ENCODE measurements at places on chromosomes 13 and 19.

DNA sequence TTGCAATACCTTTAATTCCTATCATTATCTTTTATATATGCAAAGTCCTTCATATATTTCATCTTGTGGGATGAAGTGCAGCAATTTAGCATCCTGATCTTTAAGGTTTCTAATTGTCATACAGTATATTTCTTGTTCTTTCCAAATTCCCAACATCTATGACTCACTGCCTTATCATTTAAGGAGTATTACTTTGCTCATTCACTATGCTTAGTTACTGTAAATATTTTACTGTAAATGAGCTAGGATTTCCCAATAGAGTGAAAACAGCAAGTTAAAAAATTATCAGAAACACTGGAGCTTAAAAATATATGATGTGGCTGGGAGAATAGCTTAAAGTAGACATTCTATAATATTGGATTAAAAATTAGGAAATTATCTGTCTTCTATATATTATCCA, 69.9 kb downstream of the SLITRK6 start:
- DNase-seq = no peak

- DNase-seq = no peak
Observed at GRCh38 chr19:54506079-54506478, 3.4 kb downstream of the LAIR2 start.

DNA sequence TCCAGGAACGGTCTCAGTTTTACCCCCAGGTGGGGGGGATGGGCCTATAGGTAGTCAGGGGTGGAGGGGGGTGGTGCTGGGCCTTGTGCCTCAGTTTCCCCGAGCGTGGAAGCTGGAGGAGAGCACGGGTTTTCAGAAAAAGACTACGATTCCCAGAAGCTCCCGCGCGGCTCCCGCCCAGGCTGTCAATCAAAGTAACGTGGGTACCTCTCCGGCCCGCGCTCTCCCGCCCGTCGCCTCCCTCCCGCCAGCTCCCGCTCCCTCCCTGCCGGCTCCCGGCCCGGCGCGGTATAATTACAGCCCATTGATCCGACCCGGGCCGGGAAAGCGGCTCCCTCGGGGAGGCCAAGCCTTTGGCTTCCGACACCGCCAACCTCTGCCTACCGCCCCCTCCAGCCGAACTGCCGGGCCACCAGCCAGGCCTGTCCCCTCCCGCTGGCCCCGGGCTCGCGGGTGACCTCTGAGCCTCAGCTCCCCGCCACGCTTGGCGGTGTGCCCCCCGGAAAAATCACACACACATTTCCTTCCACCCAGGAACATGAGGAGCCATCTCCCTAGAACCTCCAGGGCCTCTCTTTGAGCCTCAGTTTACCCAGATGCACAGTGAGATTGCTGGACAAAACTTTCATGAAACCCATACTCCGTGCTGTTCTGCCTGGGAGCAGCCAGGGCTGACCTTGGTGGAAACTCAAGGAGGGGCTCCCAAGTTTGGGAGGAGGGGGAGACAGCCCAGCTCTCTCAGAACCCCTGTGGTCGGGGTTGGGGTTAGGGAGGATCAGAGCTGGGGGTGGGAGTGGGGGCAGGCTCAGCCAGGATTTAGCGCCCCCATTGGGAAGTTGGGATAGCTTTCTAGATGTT, 7.3 kb upstream of the TLE2 start:
- DNase-seq = peak; percentile 71

- DNase-seq = no peak
Observed at GRCh38 chr19:35932291-35932936, 3.8 kb upstream of the LRFN3 start.

GRCh38 chr19:21848706-21849105, 12.7 kb upstream of the ZNF43 start:
- no peak for DNase-seq

DNA sequence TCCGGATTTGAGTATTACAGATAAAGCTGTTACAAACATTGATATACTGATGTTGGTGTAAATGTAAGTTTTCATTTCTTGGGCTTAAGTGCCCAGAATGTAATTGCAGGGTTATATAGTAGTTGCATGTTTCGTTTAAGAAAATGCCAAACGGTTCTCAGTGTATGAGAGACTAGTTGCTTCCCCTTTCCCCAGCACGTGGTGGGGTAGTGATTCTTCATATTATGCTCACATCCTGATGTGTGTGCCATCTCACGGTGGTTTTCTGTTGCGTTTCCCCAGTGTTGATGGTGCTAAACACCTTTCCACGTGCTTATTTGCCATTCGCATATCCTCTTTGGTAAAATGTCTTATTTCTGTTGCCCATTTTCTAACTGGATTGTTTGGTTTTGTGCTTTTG, 34.7 kb upstream of the F7 start:
- no peak for DNase-seq

GRCh38 chr19:48907671-48908070, 7.6 kb downstream of the NUCB1 start:
- DNase-seq = no peak

GRCh38 chr13:31093145-31093885, 68.4 kb downstream of the HSPH1 start:
- no peak for DNase-seq

GRCh38 chr19:13127051-13127450, 9.0 kb downstream of the NACC1 start:
- no peak for DNase-seq

DNA sequence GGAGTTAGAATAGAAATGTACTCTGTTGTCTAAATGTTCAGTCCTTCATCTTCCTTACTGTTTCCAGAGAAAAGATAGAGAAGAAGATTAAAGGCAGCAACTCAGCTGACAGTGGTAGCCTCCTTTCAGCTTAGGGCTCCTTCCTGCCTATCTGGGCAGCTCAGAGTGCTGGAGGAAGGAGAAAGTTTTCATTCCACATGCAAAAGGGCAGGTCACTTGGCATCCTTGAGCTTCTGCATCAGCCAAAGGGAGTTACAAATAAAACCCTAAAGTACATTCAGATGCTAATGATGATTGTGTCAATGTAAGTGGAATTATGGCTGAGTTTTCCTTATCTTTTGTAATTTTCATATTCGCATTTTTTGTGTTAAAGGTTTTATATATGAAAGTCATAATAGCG, 58.9 kb downstream of the ESD start:
- no peak for DNase-seq

DNA sequence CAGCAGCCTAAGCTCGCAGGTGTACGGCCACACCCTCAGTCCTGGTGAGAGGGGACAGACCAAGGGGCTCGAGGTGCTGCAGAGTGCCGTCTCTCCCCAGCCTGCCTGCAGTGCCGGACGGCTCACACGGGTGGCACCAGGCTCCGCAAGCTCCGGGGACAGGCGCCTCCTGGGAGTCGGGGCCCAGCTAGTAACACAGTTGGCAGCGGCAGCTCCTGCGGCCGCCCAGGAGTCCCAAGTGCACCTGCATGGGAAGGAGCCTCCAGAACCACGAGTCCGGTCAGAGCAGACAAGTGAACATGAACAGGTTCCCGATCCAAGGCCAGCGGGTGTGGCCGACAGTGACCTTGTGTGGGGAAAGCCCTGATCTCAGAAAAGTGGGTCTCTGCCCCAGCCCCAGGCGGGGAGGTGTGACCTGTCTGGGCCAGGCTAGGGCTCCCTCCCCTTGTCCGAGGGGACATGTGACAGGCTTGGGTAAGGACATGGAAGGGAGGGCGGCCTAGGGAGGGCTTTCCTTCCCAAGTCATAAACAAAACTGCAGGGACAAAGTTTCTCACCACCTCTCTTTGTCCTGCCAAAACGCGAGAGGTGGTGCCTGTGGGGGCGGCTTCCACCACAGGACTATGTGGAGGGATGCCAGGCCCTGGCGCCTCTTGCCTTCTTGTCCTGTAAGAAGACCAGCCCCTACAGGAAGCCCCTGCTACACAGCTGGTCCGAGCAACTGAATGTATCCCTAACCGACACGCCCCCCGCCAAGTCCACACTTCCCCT, 46.5 kb downstream of the MLLT1 start:
- peak; percentile 50 for DNase-seq

GRCh38 chr13:93001866-93002461, 224.6 kb upstream of the GPC6 start:
- no peak for DNase-seq

GRCh38 chr19:10478903-10479384, 24.2 kb downstream of the KEAP1 start:
- DNase-seq = peak; percentile 83

GRCh38 chr19:31902821-31903220, 442.6 kb upstream of the ZNF507 start:
- DNase-seq = no peak

GRCh38 chr19:51772977-51773376, 12.0 kb downstream of the FPR2 start:
- no peak for DNase-seq

DNA sequence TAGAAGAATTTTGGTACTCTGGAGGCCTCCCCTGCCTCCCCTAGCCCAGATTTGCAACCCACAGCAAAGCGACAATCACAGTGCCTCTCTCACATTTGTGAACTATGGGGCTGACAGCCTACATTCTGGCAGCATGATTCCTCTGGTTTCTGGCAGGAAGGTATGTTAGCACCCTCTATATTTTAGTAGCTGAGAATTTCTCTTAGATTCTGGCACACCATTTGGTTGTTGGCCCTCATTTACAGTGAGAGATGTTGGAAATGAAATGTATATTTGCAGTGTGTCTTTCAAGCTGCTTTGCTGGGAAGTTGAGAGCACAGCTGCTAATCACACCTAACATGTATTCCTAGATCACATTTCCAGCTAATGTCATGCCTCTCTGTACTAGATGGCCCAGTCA, 735.0 kb downstream of the FGF9 start:
- no peak for DNase-seq

DNA sequence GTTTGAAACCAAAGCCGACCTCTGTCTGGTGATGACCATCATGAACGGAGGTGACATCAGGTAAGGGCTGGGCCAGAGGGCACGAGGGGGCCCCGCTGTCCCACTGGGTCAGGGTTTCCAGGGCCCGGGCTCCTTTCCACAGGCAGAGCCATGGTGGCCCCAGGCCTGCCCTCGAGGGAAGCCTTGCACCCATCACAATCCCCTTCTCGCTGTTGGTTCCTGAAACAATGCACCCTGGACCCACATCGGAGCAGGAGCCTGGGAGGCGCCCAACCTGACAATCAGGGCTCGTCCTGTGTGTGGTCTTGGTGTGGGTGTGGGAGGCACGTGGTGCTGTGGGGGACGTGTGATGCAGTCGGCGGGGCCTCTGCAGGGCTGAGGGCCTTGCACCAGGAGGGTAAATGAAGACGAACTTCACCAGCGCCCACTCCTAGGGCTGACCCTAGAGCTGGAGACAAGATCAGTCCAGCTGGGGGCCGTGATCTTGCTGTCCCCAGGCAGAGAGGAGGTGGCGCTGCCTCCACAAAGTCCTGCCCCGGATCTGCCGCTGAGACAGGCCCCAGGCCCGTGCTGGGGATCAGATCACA, 2.8 kb downstream of the GRK1 start:
- DNase-seq = no peak

- no peak for DNase-seq
Observed at GRCh38 chr13:82076496-82076895, 1735.6 kb upstream of the SPRY2 start.

DNA sequence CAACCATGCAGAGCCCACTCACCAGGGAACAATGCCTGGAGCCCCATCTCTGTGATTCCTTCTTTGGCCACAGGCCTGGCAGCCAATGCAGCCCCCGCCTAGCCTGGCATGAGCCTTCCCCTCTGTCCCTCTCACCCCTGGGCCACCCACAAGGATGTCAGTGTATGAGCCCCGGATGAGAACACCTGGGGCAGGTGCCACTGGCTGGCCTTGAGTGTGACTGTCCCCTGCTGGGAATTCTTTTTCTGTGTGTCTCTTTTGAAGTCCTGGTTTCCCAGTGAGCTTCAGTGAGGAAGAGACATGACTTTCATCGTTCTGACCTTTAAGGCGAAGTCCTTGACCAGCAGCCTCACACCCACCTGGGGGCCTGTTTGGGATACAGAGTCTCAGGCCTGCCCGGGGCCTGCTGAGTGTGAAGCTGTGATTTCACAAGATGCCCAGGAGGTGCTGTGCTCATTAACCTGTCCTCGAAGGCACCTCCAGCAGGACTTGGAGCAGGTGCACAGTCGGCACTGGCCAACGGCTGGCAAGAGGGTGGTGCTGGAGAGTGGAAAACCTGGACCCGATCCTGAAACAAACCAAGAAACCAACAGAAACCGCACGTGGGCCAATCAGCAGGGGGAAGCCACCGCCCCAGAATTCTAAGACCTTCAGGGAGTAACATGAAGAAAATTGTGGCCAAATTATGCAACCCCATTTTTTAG, 27.4 kb upstream of the SPACA7 start:
- DNase-seq = no peak

DNA sequence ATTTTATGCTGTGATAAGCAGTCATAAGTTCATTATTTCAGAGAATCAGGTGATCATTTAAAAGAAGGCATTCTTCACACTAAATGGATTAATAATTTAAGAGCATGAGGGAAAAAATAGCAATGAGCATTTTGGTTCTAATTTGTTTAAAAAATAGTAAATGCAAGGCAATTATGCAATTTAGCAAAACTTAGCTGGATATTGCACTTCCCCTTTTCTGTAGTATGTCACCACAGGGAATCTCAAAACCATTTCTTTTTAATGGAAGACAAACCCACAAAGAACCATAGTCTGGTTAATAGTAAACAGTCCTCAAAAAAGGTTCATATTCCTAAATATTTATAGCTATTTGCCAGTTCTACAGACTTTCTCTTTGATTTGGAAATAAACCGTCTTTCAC, 30.2 kb downstream of the COG6 start:
- no peak for DNase-seq

GRCh38 chr13:41562541-41563178, 105.3 kb downstream of the RGCC start:
- DNase-seq = no peak
